Activated CD8-positive, alpha-beta memory T cell treated with anti-CD3 and anti-CD28 coated beads for 24 hours (primary cell): ENCODE measurements at places on chromosomes 11 and 22.

DNA sequence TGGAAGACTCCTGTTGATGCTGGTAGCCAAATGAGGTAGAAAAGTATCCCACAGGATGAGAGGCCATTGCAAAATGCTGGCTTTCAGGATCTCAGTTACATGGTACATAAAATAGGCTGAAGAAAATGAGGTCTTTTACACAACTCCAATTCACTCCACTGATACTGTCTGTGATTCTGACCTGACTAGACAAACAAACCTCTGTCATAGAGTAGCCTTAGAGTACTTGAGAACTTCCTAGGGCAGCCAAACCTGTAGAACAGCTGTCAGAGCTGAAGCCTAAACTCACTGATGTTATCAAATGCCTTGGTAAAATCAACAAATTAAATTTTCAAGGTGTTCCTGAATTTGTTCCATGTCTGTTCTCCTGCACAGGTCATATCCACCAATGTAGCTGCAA lies 26.2 kb upstream of the POGLUT3 start:
- DNase-seq: no peak

- peak; percentile 78 for DNase-seq
These were observed at the start of gene APOL3 for GRCh38 chr22:36160499-36160942. APOL3 (minus strand) TSS chr22:36160755; CDS start chr22:36149055, 11,700 bp downstream.

DNA sequence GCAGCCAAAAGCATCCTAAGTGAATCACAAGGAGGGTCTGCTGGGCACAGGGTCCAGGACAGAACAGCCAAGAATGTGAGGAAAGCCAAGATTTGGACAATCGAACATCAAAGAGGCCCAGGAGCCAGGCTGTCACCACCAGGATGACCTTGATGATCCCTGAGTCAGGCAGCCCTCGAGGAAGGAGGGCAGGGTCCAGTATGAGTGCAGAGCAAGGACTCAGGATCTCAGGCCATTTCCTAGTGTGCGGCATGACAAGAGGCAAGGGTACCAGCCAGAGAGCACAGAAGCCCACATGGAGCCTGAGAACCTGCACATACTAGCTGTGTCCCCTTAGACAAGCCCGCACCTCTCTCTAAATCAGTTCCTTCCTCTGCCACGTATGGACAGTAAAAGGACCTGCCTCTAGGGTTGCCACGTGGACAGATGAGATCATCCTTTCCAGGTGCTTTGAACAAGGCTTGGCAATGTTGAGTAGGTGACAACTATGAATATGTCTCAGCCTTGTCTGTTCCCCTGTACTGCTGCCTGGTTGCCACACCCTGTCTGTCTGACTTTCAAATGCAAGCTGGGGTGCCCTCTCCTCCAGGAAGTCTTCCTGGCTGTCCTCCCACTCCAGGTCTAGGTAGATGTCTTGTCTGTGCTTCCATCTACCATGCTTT lies 32.2 kb upstream of the ISX start:
- no peak for DNase-seq

DNA sequence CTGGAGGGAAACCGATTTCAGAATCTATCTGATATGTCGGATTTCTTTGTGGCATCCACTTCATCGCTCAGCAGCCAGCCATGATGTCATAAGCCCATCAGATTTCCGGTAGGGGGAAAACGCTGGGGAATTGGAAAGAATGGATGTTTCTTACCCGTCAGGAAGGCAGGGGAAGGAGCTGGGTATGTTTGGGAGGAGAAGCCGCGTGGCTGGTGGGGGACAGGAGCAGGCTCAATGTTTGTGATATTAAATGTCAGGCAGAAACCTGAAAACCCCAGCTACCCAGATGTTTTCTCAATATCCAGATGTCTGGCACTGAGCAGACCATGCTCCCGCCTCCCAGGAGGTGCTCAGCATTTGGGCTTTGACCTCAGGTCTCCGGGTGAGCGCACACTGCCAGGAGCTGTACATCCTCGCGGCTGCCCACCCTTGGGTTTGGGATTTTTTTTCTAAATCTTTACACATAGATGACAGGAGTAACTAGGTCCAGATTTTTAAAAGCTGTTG lies 67.5 kb downstream of the NFAM1 start:
- no peak for DNase-seq

- DNase-seq: no peak
These were observed 163.1 kb downstream of the PKNOX2 start for GRCh38 chr11:125327518-125328224.

DNA sequence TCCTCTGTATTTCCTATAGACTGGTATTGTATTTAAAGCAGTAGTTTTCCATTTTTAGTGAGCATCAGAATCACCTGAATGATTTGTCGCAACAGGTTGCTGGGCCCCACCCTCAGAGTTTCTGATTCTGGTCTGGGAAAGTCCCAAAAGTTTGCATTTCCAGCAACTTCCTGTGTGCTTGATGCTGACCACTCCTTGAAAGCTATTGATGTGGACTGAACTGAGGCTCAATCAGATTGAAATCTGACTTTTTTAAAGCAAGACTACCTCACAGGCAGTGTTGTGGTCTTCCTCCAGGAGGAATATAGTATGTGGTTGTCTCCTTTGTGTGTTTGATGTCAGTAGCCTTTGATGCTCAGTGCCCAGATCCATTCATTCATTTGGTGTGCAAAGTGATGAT lies 17.2 kb upstream of the MPZL2 start:
- DNase-seq: no peak

GRCh38 chr11:134539285-134539684 lies 127.2 kb upstream of the B3GAT1 start:
- DNase-seq: peak; percentile 30

DNA sequence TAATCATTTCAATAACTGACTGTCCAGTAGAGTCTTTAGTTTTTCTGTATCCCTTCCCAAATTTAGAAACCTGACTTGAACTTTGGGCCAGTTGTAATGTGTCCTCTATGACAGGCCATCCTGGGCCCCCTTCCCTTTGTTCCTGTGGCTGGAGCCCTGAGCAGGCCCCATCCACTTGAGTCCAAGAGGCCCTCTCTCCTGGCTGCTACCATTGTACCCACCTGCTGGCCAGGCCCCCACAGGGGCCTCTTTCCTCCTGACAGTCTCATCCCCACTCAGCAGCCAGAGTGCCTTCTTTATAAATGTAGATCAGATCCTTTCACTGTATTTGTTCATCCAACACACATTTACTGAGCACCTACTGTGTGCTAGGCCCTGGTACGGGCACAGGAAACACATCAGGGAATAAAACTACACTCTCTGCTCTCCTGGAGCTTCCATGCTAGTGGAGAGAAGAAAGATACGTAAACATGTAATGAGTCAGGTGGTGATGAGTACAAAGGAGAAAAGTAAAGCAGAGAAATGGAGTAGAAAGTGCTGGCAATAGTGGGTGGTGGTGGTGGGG lies 2.7 kb upstream of the LRP5 start:
- no peak for DNase-seq

DNA sequence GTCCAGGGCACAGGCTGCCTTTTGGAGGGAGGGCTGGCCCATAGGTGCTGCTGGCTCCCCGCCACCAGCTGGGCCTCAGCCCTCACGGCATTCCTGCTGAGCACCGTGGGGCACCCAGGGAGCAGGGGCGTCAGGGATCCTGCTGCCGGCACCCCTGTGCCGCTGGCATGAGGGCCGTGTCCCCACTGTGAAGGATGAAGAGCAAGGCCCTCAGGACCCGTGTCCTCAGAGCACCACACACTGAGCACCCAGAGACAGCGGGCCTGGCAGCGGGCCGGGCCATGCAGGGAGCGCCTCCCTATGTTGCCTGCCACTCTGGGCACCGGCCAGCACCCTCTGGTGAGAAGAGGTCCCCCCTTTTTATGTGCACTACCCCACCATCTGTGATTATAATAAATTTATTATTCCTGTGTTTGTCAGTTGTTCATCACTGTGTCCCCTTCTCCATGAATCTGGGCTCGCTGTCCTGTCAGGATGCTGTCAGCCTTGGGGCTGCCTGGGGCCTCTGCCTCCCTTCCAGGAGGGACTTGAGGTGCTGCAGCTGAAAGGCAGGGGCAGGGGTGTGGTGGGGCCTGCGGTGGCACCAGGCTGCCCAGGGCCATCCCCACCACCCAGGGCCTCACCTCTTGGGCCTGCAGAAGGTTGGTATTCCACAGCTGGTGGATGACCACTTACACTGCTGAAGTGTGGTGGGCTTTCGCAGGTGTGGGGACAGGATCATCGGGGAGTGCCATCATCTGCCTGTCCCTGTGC lies 80.0 kb downstream of the MED15 start:
- DNase-seq: no peak
